Fibroblast of skin of back (primary cell): ENCODE measurements at places on chromosomes 6 and 20.
A peak's percentile ranks its signal among the peaks of the same experiment; 100 is the strongest.

- no peak for DNase-seq
These were observed 228.7 kb downstream of the BCKDHB start for GRCh38 chr6:80335121-80335531.

DNA sequence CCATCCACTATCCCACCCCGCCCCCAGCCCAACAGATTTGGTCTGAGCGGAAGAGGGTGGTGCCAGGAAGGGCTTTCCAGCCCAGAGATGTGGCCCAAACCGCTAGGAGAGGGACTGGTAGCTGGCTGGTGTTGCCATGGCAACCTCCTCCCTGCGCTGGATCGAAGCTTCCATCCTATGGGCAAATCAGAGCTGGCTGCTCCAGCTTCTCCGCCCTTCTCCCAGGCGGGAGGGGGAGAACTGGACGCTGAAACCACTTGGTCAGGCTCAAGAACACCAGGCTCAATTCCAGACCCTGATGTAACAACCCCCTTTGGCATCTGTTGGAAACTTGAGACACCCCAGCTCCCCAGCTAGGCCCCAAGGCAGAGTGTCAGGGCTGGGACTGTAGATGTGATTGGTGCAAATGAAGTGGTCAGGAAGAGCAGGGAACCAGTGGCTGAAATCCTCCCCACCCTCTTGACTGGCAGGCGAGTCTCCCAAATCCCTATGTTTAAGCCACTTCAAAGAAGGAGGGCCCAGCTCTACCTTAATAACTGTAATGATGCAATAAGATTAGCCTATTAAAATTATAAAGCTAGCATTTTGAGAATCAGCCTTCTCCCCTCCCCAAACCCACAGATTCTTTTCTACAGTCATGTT, 4.2 kb downstream of the RIMS4 start:
- DNase-seq: no peak

DNA sequence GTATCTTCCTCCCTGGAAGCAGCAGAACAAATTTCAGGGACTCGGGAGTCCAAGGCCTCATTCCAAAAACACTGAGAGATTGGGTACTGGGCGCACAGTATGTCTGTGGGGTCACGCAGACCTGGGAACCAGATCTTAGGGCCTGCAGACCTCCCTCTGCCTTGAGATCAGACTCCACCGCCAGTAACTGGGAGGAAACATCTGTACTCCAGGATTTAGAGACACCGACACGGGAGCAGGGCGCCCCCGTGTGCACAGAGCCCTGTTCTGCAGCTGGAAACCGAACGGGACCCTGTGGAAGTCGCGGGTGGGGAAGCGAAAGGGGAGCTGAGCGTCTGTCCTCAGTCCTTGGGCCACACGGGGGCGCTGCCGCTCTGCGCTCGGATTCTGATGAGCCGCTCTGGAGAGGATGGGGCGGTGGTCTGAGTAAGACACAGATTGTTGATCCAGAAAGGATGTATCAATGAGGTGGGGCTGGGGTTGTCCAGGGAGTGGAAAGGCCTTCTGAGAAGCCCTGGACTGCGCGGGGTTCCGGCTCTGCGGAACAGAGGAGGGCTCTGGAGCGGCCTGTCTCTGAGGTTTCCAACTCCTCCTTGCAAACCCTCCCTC, 35.7 kb upstream of the HLA-E start:
- peak; percentile 71 for DNase-seq

GRCh38 chr6:163531122-163531521, 116.6 kb downstream of the QKI start:
- no peak for DNase-seq

DNA sequence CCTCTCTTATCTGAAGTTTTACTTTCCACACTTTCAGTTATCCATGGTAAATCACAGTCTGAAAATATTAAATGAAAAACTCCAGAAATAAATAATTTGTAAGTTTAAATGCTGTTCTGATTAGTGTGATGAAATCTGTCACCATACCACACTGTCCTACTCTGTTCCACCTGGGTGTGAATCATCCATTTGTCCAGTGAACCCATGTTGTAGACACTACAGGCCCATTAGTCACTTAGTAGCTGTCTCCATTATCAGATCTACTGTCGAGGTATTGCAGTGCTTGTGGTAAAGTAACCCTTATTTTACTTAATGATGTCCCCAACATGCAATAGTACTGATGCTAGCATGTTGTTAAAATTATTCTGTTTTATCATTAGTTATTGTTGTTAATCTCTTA, 29.2 kb upstream of the MMS22L start:
- no peak for DNase-seq

GRCh38 chr6:150301846-150302519, 66.8 kb upstream of the IYD start:
- peak; percentile 80 for DNase-seq

DNA sequence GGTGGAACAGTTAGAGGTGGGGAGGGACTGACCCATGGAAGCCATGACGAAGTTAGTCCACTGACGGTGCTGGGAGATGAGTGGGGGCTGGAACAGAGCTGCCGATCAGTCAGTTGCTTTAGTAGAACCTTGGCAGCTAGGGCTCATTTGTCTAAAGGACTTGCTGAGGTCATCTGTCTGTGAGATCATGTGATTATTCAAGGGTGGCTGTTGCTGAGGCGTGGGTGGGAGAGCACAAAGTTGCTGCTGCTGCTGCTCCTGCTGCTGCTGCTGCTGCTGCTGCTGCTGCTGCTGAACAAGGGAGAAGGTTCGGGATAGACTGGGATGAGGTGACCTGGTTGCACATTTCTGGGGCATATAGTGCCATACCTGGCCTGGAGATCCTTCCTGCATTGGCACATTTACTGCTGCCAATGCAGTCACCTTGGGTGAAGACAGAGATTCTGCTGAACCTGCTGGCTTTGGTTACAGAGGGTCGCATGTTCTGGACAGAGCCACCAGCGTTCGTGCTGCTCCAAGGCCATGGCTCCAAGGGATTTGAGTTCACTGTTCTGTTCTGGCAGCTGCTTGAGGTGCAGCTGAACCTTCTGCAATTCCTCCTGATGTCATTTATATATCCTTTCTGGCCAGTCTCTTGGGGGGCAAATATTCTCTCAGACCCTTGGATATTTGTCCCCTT, 840.5 kb downstream of the HACE1 start:
- no peak for DNase-seq

DNA sequence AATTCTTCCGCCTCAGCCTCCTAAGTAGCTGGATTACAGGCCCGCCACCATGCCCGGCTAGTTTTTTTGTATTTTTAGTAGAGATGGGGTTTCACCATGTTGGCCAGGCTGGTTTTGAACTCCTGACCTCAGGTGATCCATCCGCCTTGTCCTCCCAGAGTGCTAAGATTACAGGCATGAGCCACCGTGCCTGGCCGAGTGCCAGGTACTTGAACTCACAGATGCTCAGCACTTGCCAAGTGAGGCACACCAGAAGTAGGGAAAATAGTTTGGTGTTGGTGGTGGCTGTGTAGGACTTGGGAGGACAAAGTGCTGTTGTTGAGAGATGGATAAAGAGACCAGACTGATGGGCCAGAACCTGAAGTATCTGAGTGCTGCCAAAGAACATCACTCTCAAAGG, 40.0 kb upstream of the MBOAT1 start:
- DNase-seq: no peak

GRCh38 chr6:130034378-130035146, 16.2 kb downstream of the L3MBTL3 start:
- peak; percentile 76 for DNase-seq

GRCh38 chr20:51327251-51327841, 215.2 kb downstream of the NFATC2 start:
- DNase-seq: peak; percentile 97

DNA sequence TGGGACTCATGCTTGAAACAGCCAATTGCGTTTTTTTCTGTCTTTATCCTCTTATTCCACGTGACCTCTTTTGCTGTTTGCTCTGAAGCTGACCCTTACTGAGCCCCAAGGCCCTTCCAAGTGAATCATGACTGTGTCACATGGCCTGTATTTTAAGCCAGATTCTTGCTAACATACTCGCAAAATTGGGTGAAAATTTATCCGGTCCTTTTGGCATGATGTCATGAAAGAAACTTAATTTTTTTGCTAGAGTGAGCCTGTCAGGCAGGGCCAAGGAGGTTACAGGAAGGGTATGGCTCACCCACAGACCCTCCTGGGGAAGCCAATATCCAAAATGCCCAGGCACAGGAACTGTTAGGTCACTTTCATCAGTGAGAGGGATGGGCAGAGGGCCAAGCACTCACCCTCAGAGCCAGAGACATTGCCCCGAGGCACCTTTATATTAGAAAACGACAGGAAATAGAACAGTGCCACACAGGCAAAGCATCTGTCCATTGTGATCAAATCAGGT, 296.7 kb downstream of the CDH26 start:
- peak; percentile 55 for DNase-seq

- DNase-seq: peak; percentile 77
These were observed 98.8 kb downstream of the SASH1 start for GRCh38 chr6:148441454-148441911.

GRCh38 chr20:4441191-4441590, 280.5 kb upstream of the PRND start:
- DNase-seq: peak; percentile 58

- DNase-seq: no peak
These were observed 421.2 kb upstream of the JARID2 start for GRCh38 chr6:14824484-14825275.

- no peak for DNase-seq
These were observed 181.2 kb downstream of the ISM1 start for GRCh38 chr20:13402171-13402760.

GRCh38 chr6:166752928-166753721, 126.1 kb upstream of the RPS6KA2 start:
- no peak for DNase-seq

DNA sequence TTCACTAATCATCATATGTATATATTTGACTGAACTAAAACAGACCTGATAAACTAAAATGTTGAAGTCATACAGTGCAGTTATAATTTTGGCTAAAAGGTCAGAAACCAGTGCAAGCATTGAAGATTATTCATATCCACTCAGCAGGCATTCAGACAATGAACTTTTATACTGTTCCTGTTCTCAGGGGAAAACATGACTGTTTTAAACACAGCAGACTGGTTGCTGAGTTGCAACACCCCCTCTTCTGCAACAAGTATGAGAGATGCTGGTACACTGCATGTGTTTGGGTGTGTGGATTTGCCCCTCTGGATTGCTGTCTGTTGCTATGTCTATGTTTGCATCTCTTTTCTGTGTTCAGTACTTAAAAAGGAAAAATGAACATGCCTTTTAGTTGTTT, 206.8 kb downstream of the EYA4 start:
- DNase-seq: no peak

- DNase-seq: no peak
These were observed 260.5 kb downstream of the NRN1 start for GRCh38 chr6:5746053-5746758.

DNA sequence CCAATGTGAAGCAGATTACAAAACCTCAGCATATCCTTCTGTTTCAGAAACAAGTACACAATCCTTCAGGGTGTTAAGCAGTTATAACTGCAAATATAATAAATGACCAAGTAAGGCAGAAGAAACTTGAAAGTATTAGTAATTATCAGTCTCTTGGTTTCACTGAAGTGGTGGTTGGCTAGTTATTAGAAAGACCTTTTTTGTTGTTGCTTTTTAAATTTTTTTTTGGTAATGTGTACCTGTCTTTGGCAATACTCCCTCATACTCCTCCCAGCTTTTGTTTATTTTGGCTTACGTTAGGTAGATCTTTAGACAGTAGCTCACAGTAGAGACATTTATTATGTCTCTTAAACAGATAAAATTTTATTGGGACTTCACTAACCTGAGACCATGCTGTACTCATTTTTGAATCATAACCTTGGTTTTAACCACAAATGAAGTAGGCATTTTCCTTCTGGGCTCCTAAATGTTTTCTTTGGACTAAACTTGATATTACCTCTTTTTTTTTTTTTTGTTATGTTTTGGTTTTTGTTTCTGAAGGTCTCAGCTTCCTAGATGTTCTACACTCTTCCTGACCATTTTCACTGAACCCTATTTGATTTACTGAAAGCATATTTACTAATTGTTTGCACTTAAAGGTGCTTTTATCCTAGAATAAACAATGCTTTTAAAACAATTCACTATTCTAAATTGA, 6.4 kb downstream of the CD2AP start:
- peak; percentile 61 for DNase-seq

GRCh38 chr6:56539527-56540105, 103.1 kb downstream of the DST start:
- no peak for DNase-seq

DNA sequence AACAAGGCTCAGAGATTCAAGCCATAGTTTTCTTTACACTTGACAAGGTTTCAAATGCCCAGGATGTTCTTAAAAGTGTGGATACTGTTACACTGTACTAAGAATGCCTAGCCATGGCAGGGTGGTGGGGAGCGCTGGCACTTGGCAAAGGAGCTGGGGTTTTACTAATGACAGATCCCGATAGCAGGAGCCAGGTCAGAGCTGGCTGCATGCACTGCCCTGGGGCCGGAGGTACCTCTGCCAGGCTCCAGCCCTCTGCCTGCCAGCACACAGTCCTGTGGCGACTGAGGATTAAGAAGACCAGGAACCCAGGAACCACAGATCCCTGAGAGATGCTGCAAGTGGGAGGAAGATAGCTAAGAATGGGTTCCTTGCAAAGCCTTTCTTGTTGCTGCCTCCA, 260.3 kb downstream of the ALDH8A1 start:
- DNase-seq: no peak

DNA sequence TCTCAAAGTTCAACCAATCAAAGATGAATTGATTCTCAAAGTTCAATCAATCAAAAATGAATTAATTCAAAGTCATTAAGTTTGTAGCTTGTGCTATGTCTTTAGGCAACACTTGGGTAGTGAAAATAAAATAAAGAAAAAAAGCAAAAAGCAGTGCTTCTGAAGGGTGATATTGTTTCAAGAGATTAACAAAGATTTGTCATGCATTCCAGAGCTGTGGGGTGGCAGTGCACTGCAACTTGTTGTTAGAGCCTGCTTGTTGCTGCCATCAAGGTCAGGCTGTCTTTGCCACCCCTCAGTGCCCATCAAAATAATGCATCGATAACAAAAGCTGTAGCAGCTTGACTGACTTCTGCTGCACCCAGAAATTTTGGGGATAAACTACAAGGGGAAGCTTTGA, 128.6 kb downstream of the RNF144B start:
- DNase-seq: peak; percentile 62

DNA sequence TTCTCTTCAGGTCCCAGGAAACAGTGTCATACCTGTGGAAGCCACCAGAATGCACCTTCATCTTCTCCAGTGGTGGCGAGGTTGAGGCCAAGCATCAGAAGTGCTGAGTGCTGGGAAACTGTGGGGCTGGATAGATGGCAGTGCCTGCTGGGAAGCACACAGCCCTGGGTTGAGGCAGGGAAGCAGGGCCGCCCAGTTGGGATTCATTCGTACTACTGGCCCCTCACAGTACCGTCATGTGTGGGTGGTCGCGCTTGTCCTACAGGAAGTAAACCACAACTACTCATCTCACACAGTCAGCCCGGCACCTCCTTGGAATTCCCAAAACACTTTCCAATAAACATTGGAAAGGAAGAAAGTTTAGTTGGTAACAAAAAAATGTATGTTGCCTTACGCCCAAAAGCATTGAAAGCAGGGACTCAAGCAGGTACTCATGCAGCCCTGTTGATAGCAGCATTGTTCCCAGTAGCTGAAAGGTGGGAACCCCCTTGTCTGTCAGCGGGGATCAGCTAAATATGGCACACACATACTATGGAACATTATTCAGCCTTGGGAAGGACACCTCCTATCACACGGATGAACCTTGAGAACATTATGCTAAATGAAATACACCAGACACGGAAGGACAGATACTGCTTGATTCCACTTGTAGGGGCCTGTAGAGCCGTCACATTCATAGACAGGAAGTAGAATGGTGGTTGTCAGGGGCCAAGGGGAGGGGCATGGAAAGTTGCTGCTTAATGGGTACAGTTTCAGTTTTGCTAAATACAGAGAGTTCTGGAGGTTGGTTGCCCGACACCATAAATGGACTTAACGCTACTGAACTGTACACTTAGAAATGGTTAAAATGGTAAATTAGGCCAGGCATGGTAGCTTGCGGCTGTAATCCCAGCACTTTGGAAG, 162.7 kb downstream of the MTHFD1L start:
- DNase-seq: no peak
